AG04449 (cell line): ENCODE measurements at places on chromosomes 7 and 10.

GRCh38 chr7:152336754-152337368 lies 98.9 kb downstream of the KMT2C start:
- DNase-seq: no peak

GRCh38 chr10:96578633-96579032 lies 8.2 kb downstream of the TM9SF3 start:
- no peak for DNase-seq

DNA sequence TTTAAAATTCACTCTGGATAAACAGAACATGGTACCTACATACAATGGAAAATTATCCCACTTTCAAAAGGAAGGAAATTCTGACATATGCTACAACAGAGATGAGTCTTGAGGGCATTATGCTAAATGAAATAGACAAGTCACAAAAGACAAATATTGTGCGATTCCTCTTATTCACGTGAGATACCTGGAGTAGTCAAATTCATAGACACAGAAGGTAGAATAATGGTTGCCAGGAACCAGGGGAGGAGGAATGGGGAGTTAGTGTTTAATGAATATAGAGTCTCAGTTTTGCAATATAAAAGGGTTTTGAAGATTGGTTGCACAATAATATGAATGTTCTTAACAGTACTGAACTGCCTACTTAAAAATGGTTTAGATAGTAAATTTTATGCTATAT lies 69.8 kb upstream of the WAC start:
- no peak for DNase-seq

DNA sequence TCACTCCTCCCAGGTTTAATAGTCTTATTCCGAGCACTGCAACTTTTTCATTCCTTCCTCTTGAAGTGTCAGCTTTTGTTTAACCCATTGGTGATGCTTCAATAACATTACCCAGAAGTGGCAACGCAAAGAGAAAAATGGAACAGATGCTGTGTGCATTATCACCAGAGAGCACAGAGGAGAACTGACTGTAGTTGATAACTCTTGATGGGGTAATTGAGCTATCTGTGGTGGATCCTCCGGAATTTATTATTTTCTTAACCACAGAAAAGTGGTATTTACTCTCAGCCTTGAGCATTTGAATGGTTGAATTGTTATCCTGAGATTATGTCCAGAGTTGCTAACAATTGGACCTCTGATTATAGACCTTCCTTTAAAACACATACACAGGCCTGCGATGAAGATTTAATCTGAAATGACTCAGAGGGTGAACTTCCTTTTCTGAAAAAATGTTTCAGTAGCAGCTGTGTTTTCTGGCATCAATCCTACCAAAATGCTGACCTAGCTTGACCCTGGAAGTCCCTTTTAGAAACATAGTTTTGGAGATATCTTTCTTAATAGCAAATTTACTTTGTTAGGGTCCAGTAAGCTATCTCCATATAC lies 1584.4 kb upstream of the LRRTM3 start:
- DNase-seq: no peak

DNA sequence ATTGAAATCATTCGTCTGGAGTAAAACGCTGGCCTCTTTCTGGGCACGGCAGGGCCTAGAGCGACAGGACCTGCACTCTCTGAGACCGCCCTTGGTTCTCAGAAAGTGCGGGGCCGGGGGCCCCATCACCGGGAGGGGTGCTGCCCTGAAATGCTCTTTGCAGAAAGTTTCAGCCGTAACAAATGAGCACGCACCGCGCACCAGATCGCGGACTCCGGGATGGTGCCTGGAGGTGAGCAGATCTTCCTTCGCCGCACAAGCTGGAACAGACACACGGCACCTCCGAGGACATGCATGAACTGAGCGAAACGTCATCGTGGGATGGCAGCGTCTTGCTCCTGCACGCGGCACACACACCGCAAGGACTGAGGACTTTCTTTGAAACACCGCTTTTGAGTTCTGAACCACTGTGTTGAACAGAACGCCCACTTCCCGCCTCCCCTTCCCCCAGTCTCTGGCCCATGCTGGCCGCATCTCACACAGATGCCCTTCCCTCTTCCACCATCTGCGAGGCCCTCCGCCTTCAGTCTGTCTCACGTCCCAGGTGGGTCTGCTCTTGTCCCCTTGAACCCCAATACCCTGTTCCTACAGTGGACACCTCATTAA lies 538.7 kb upstream of the MGMT start:
- no peak for DNase-seq

DNA sequence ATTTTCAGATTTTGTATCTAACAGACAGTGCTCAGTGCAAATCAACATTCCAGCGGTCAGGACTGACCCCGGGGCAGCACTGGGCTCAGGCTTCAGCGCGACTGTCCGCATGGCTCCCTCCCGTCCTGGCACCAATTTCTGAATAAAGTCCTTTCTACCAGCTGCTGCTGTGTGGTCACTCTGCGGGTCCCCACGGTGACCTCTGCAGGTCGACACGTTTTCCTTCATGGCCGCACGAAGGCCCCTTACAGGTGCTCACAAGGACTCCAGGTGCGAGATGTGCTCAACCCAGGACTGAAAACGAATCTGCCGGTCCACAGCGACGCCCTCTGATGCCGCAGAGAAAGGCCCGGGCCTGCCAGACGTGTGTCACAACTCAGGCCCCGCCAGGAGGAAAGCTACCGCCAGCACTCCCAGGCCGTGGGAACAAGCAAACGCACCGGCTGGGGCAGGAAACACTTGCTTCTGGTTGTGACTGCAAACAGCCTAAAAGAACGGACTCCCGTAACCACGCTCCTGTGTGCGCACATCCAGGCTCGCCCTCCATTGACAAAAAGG lies 3.7 kb upstream of the UTF1 start:
- DNase-seq: no peak

- DNase-seq: no peak
Measured at GRCh38 chr7:47571331-47572093, 10.4 kb downstream of the TNS3 start.

GRCh38 chr10:25631471-25631870 lies 302.6 kb upstream of the MYO3A start:
- DNase-seq: no peak

- no peak for DNase-seq
Measured at GRCh38 chr10:118753331-118754228, 1.2 kb downstream of the CACUL1 start.

DNA sequence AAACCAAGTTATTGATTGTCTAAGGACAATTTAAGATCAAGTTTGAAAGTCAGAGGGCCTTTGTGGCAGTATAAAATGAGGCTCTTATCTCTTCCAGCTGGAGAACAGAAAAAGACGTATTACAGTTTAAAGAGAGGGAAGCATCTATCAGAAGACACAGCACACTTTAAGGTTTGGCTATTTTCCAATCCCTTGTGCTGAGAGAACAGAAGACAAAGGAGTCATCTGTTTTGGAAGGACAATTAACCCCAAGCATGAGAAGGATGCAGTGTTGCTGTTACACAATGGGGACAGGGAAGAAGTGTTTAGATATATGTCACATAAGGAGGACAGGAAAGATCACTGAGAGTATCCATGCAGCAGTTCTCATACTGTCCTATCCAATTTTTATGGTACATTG lies 1224.2 kb upstream of the SORCS1 start:
- DNase-seq: no peak

- DNase-seq: no peak
Measured at GRCh38 chr7:5532536-5533335, 109.1 kb upstream of the TNRC18 start.

DNA sequence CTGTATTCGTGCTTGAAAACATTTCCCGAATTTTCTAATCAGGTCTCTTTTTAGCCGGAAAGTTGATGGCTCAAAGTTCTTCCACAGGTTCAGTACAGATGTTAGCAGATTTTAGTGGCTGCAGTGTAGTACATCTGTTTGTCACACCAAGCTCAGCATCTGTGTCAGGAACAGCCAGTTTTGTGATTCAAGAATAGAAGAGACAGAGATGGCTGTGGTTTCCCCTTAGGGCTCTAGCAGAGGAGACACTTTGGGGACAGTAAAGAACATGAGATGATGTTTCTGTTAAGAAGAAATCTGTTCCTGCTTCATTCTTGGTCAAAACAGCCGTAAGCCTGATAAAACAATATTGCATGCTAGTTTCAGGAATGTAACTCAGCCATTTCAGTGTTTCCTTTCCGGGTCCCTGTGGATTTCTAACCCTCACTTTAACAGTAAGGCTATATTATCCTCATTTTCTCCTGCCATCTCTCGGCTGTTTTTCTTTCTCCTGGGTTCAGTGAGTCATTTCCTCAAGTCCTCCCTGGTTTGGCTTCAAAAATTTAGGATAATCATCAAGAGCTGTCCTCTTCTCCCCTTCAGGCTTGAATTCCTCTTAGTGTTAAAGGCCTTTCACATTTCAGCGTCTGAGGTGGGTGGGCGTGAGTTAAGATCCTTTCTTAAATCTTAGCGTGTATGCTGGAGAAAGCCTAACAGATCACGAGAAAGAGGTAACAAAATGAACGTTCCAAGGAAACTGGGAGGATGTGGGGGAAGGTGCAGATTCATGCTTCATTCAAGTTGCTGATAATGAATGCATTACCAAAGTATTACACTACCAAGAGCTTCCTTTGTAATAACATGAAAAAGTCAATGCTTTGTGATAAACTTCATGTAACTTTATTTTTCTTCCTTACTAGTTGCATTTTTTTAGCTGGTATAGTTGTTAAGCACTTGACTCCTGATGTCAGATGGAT lies 37.1 kb upstream of the BICC1 start:
- no peak for DNase-seq

DNA sequence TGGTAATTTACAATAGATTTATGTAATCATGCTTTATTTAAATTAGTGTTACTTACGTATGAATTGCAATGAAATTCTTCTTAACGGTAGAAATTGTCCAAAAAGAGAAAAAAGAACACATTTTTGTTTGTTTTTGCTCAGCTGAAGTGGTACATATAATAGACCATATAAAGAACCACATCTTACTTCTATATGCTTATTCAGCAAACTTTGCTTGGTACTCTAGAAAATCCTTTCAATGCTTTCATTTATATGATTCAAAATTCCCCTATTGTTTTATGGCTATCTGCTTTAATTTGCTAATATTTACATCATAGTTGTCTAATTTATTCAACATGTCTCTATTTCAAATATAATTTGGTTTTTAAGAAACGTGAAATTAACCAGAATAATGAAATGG lies 903.2 kb downstream of the ANKRD7 start:
- DNase-seq: no peak

DNA sequence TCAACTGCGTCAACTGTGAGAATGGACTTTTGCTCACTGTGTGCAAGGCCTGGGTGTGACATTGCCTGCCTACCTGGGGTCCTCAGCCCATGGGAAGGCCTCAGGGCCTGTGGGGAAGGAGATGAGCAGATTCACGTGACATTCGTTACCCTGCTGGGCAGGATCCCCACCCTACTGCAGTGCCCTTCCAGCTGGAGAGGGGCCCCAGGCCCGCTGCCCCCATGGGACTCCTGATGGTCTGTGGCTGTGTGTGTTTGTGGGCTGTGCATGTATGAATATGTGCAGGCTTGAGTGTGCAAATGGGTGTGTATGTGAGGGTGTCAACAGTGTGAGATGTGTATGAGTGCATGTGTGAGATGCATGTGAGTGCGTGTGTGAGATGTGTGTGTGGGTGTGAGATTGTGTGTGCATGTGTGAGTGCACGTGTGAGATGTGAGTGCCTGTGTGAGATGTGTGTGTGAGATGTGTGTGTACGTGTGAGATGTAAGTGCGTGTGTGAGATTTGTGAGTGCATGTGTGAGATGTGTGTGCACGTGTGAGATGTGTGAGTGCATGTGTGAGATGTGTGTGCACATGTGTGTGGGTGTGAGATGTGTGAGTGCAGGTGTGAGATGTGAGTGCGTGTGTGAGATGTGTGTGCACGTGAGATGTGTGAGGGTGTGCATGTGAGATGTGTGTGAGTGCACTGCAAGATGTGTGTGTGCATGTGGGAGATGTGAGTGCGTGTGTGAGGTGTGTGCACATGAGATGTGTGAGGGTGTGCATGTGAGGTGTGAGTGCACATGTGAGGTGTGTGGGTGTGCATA lies 29.7 kb downstream of the PPIF start:
- no peak for DNase-seq

DNA sequence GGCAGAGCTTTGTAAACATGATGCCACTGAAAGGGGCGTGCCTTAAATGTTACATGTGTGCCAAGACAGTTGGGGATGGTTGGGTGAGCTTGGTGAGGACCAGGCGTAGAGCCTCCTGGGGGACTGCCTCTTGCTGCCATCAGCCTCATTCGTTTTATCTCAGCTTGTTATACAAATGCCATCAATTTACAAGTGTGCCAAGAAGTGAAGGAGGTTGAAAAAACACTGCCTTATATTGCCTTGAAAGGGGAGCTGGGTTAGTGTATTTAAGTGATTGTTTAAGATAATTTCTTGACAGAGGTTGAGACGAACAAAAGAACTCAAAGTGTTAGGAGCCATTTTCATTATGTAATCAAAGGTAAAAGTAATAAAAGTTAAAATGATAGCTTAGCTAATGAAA lies 354.7 kb downstream of the PHTF2 start:
- DNase-seq: no peak

DNA sequence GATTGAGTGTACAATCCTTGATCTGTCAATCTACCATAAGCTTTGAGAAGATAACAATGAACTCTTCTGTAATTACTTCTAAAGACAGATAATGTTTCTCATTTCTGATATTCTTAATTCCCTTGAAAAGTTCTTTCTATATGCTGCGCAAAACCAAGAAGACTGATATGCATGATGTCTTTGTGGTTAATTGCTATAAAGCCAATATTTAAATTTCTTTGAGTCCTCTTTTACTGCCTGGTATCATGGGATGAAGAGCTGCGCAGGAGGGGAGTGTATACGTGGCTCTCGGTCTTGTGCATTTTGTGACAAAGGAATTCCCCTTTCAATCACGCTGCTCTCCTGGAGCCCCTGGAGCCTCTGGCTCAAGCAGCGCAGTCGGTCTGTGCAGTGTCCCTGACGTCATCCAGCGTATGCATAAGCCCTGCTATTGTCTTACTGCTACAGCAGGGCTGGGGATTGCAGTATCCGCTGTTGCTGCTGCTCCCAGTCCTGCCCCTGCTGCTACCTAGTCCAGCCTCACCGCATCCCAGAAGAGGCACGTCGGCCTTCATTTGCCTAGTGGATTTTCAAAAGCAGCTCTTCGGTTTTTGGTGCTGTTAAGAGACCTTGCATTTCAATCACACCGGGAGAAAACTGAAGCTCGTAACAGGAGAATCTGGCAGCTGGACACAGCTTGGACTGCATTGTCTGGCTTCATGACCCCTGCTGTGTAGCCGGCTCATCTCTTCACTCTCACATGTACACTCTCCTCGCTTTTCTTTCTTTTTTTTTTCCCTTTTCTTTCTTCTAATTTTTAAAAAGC lies 66.7 kb downstream of the ST7 start:
- DNase-seq: no peak

GRCh38 chr7:27998382-27998781 lies 182.2 kb downstream of the JAZF1 start:
- no peak for DNase-seq
